ENCODE measurements at places on chromosomes 7 and 10.

GRCh38 chr7:135929722-135930141 is 47.4 kb downstream of the MTPN start:
- no peak for DNase-seq

- no peak for DNase-seq
Measured at GRCh38 chr7:42385912-42386311, 148.9 kb upstream of the GLI3 start.

DNA sequence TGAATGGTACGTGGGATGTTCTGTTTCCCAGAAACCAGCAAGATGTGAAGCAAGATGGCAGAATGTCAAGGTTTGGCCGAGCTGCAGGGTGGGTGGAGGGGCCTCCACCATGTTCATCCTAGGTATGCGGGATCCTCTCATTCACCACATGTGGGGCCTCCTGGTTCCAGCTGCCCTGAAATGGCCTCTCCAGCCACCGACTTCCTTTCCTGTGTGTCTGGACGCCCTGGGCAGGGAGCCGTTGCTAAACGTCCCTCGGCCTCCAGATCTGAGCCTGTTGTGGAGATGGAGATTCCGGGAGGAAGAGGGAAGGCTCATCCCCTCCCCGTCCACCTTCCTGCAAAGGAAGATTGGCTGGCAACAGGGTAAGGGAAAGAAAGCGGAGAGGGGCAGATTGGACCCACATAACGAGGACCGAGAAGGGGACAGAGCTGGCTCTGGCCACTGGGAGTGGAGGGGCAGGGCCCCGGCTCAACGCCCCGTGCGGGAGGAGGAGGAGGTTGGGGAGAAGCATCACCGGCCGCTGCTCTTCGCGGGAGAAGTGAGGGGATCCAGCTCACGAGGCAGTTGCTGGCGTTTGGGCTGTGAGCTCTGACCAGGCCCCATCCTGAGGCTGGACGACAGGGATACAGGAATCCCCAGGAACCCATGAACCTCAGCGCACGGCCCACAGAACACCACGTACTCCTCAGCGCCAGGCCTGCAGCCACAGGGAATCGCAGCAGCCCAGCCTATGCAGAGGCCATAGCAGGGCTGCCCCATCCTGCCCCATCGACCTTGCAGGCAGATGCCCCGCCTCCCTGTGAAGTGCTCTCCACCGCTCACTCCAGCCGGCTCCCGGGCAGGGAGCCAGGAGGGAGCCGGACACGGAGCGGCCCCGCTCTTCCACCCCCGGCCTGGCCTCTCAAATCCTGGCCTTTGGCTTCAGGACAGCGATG is 98.3 kb downstream of the FOXL3 start:
- DNase-seq, result no peak

DNA sequence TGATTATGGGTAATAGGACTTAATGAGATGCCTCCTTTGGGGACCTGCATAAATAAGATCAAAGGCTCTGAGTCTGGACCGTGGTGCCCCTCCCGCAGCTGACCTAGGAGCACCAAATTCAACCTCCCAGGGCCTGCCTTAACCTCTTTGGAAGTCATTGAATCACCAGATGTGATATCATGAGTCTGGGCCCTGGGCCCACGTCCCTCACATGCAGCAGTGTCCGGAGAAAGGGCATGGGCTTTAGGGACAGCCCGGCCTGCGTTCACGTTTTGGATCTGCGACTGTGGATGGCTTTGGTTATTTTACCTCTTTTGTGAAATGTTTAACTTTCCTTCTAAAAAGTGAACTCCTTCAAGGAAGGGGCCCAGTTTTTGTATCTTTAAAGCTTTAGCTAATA is 220.0 kb upstream of the KLF6 start:
- no peak for DNase-seq

- DNase-seq, result peak; percentile 81
Measured at GRCh38 chr10:124745673-124746072, 1.5 kb upstream of the FAM53B start.

DNA sequence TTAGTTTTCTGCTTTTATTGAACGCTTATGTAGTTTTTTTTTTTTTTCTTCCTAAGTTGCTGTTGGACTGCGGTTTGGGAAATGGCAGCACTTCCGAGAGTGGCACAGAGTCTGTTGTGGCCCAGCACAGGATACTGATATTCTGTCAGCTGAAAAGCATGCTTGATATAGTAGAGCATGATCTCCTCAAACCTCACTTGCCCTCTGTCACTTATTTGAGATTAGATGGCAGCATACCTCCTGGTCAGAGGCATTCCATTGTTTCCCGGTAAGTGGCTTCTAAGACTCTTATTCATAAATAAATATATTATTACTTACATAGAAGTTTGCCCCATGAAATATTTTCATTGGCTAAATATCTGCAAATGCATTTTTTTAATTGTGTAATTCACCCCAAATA is 101.1 kb downstream of the BTAF1 start:
- DNase-seq, result no peak

DNA sequence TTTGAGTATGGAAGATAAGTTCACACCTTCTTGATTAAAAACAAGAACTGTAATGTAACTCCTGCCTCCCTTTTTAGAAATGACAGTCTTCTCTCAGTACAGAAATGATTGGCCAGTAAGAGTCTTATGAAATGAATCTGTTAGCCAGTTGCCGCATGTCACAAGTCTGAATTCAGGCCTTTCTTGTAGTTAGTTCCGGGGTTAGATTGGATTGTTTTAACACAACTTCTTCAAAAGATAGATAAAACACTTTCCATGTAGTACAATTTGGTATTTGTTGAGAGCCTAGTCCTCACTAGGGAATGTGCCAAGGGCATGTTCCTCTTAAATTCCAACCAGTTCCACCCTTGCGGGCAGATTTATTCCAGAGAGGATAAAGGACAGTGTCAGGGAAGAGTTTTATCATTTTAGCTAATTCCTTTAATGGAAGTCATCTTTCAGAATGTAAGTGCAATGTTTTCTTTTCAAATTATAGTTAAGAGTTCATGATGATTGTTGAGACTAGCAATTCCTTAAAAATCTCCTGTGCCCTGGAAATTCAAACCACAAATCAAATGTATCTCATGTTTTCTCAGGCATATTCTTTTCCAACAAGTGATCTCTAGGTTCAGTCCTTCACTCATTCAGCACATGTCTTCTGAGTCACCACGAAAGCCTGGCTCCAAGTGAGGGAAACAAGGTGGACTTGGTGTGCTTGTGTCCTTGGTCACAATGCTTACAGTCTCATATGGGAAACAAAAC is 4.1 kb downstream of the FHIP2A start:
- peak; percentile 53 for DNase-seq

DNA sequence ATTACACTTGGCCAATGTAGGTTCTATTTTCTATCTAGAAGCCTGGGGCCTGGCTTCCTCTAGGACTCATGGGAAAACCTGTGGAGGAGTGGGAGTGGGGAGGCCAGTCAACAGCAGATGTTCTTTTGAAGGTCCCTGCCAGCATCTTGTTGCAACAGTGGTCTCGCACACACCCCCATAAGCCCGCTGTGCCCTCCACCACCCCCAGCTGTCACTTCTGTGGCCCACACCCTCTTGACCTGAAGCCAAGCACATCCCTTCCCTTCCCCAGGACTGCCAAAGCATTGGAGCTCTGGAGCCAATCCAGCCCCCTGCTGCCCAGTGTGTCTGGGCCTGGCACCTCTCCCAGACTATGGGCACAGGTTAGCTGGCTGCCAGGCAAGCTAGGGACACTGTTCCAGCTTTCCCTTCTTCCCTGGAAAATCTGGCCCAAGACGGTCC is 1.9 kb upstream of the STX1A start:
- DNase-seq, result no peak

- DNase-seq, result no peak
Measured at GRCh38 chr10:26527018-26527417, 88.9 kb downstream of the APBB1IP start.

- DNase-seq, result peak; percentile 91
Measured at GRCh38 chr10:7260412-7260900, 150.4 kb downstream of the SFMBT2 start.

GRCh38 chr10:101047961-101048892 is 13.6 kb upstream of the KAZALD1 start:
- no peak for DNase-seq

- no peak for DNase-seq
Measured at GRCh38 chr7:15688911-15689310, 2.4 kb upstream of the MEOX2 start.

DNA sequence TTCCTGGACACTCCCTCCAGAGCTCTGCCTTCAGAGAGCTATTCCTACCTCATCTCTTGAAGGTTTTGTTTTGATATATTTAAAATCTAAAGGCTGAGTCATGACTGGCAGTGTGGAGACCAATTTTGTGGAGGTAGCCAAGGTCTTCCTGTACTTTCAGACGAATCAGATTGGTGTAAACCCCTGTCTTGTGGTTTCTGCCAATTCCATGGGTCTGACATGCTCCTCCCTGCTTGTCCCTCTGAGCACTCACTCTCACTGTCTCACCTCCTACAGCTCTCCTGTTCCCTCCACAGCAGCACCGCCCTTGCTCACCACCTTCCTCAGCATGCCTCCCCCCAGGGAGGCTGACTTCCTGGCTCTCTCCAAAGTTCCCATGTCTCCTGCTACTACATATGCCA is 179.8 kb downstream of the NPSR1 start:
- DNase-seq, result no peak

DNA sequence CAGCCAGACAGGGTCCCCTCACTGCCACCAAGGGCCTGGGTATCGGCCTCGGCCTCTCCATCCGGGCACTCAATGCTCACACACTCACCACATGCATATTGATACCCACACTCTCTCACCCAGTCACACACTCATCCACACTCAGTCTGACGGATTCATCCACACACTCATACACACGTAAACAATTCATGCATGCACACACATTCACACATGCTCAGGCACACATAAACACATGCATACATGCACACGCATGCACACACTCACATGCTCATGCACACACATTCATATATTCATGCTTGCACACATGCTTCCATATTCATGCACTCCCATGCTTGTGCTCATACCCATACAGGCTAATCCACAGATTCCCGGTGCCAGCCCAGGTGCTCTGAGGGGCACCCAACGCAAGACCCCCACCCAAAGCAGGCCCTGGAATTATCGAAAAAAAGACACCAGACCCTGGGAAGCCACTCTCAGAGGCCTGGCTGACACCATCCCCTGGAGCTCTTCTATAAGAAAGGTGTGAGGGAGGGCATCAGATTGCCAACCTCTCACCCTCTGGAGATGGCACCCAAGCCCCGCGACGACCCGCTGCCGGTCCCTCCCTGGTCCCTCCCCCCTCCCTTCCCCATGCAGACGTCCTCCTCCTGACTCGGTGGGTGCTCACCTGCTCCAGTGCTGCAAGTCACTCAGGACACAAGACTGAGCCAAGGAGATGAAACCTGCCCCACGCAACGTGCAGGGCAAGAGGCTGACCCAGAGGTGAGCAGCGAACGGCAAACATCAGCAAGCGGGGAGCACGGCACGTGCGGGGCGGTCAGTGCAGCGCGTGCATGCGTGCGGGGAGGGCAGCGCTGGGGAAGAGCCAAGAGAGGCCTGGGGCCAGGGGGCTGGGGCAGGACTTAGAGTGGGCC is 15.2 kb downstream of the STK32C start:
- DNase-seq, result no peak

- no peak for DNase-seq
Measured at GRCh38 chr10:120684226-120684625, 166.9 kb upstream of the WDR11 start.

DNA sequence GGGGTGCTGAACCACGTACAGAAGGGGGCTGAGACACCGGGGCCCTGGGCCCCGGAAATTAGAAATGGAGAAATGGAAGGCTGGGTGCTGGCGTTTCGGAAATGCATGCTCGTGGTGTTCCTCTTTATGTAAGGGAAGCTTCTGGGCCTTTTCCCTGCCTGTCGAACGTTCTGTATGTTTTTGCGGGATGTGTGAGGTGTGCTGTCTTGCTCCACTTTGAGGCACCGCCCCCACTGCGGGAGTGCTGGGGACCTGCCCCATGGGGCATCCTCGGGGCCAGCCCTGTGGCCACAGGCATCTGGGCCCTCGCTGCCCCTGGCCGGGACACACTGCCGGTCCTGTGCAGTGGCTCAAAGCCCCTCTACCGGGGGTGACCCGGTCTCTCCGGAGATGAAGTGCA is 1.7 kb upstream of the VENTX start:
- no peak for DNase-seq

GRCh38 chr7:78620920-78621319 is 822.3 kb downstream of the PHTF2 start:
- DNase-seq, result peak; percentile 56

- no peak for DNase-seq
Measured at GRCh38 chr10:299512-299911, 164.3 kb downstream of the ZMYND11 start.

GRCh38 chr10:95178797-95179196 is 15.2 kb upstream of the ACSM6 start:
- no peak for DNase-seq

- no peak for DNase-seq
Measured at GRCh38 chr10:86363184-86363832, 3.3 kb downstream of the GRID1 start.

- no peak for DNase-seq
Measured at GRCh38 chr10:126235979-126236851, 152.1 kb downstream of the ADAM12 start.

- no peak for DNase-seq
Measured at GRCh38 chr10:5423771-5424170, 11.4 kb downstream of the NET1 start.

- no peak for DNase-seq
Measured at GRCh38 chr10:78784546-78784945, 284.2 kb upstream of the ZMIZ1 start.

GRCh38 chr7:19747740-19748339 is 25.6 kb downstream of the TMEM196 start:
- peak; percentile 70 for DNase-seq

DNA sequence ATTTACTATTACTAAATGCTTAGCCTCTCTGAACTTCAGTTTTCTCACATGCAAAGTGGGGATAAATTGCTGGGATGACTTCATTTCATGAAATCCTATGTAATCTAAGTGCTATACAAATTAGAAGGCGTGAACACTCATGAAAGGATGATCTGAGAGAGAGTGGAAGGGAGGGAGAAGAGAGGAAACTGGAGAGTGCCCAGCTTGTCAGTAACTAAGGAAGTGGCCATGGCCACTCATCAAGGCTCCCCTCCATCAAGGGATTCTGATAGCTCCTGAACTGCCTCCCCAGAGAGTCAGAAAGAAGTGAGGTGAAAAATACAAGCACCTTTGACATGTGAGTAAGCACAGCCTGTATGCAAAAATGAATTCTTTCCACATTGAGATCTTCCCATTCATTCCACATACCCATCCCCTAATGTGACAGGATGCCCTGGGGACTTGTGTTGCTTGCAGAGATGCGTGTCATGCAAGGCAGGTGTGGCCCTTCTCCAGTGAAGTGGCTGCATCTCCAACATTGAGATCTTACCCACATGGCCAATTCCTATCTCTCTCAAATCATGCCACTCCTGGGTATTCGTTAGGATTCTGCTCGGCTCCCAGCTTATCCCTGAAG is 76.5 kb upstream of the ITPRID1 start:
- DNase-seq, result no peak

- no peak for DNase-seq
Measured at GRCh38 chr10:24128066-24128730, 80.7 kb upstream of the KIAA1217 start.
